ENCODE measurements at places on chromosomes 6 and 20.

DNA sequence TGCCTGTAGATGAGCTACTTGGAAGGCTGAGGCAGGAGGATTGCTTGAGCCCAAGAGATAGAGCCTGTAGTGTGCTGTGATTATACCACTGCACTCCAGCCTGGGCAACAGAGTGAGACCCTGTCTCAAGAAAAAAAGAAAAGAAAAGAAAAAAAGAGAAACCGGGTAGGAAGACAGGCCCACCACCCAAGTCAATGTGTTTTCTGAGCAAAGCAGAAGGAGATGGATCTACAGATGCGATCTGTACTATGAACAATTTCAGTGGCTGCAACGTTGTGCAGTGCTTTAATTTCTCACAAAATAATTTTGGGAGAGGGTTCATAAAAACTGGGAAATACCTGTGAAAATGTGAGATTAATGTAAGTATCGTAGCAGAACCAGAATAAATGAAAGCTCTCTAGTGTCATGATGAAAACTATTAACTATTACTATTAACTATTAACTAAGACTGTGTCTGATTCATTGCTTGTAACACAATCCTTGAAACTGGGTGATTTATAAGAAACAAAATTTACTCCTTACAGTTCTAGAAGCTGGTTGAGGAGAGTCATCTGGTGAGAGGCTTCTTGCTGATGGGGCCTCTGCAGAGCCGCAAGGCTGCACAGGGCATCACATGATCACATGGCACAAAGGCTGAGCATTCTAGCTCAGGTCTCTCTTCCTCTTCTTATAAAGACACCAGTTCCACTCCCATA, 233.1 kb upstream of the ZNF217 start:
- no peak for DNase-seq

DNA sequence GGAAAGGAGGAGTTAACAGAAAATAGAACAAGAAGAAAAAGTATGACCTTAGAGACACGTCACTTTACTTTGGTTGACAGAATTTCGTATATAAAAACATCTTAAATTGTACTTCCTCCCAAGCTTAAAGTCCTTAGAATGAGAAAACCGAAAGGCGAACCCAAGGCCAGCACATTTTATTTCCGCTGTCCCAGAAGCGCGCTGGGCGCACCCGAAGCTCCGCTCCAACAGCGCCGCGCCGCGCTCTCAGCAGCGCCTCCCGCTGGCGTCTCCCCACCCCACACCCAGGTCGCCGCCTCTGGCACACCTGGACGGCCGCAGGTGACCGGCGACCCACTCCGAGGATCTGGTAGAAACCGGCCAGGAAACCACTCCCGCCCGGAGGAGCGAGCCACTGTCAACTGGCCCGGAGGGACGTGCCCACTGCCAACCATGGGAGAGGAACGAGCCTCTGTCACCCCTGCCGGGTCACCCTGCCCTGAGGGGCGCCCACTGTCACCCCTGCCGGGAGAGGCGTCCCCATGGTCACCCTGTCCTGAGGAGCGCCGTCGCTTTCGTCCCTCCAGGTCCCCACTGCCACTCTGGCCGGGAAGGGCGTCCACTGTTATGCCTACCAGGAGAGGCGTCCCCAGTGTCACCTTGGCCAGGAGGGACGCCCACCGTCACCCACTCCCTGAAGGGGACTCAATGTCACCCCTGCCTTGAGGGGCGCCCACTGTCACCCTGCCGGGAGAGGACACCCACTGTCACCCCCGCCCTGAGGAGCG, 824 bp downstream of the MPC1 start:
- DNase-seq, result peak; percentile 17

- DNase-seq, result no peak
Measured at GRCh38 chr20:53463101-53463972, 130.3 kb downstream of the ZNF217 start.

GRCh38 chr6:112037783-112038216, 16.1 kb upstream of the CCN6 start:
- no peak for DNase-seq

DNA sequence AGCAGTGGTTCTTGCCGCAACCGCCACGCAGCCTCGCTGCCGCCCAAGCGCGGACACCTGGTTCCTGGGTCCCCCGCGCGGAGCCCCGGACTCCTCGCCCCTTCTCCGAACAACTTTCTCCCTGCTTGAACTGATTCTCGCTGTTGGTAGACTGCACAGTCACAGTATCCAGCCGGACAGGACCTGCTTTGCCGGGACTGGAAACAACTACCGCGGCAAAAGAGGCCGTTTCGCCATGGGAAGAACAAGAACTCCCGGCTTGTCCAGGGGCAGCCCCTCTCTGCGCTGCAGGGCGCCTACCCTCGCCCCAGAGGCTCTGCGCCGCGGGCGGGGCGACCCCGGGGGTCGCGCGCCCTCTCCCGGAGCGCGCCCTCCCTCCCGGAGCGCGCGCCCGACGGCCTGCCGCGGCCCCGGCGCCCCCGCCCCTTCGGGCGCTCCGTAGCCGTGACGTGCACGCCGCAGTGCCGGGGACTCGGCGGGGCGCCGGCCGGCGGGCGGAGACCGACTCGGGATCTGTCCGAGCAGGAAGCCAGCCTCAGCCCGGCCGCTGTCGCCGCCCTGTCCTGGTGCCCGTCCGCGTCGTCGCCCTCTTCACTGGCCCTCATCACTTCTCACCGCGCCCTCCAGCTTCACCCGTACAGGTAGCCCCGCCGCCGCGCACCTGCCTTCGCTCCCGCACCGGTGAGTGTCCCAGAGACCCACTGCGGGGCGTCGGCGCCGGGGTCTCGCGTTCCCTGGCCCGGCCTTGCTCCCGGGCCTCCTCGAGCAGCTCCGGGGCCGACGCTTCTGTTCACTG, at the start of gene MYO6:
Gene MYO6 (plus strand): TSS at position 497 of the 796 bp plus-strand sequence. CDS start 68,309 bp downstream, outside the sequence.
- peak; percentile 18 for DNase-seq

DNA sequence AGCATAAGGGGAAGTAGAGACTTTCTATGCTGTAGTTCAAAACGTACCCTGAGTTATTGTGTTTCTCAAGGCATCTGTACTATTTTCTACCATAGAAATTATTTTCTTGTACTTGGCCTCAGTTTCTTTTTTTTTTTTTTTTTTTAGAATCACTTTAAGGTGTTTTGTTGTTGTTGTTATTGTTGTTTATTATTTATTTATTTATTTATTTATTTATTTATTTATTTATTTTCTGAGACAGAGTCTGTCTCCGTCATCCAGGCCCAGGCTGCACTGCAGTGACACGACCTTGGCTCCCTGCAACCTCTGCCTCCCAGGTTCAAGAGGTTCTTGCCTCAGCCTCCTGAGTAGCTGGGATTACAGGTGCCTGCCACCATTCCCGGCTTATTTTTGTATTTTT, 179.1 kb downstream of the GRIK2 start:
- DNase-seq, result no peak

- no peak for DNase-seq
Measured at GRCh38 chr6:63537201-63537958, 34.9 kb upstream of the LOC128125822 start.

- no peak for DNase-seq
Measured at GRCh38 chr20:62387219-62387913, 463 bp downstream of the RPS21 start.

DNA sequence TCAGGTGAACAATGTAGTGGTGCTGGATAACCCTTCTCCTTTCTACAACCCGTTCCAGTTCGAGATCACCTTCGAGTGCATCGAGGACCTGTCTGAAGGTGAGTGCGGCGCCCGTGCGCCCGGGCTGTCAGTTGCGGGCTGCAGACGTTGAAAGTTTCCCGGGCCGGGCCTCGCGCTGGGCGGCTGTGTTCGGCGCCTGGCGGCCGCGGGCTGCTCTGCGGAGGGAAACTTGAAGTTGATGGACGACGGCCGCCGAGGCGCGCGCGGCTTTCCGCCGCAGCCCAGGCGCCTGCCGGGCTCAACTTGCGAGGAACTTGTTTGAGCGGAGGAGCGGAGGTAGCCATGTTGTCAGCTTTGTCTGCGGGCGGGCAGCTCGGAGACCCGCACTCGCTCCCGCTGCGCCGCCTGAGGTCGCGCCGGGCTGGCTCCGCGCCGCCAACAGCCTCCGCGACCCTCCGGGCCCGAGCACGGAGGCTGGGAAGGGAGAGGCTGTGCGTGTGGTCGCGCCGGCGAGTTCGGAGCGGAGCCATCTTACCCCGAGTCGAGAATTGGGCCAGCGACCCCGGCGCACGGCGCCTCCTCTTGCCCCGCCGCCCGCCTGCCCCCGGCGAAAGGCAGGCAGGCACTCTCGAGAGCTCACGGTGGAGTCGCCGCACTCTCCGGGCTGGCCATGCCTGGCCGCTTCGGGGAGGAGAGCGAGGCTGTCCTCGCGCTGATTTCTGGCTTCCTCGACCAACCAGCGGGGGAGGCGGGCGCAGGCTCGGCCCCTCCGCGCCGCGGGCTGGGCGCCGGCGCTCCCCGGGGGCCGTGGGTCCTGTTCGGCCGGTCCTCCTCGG, 691 bp downstream of the ASF1A start:
- no peak for DNase-seq

- no peak for DNase-seq
Measured at GRCh38 chr20:54344832-54345231, 130.6 kb upstream of the DOK5 start.

DNA sequence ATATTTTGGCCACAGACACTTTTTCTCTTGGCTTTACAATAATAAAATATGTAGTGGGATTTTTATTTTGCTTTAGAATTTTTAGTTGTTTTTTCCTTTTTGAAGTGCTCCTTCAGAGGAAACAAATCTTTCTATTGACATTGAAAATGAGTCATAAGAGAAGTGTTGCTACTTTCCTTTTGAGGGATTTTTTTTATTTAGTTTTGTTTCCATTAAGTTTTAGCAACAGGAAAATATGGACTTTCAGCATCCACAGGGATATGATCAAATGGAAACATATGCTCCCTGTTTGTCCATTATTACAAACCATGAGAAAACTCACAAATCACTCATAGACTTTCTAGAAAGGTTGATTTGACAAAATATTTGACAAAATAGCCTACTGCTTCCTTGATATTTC, 65.3 kb upstream of the BMP2 start:
- DNase-seq, result no peak

GRCh38 chr6:44011350-44011920, 115.8 kb downstream of the MRPL14 start:
- no peak for DNase-seq

- DNase-seq, result no peak
Measured at GRCh38 chr6:168619560-168620314, 178.8 kb downstream of the SMOC2 start.

- no peak for DNase-seq
Measured at GRCh38 chr6:43052842-43053544, 658 bp downstream of the CUL7 start.

- no peak for DNase-seq
Measured at GRCh38 chr6:16258709-16259075, 20.3 kb downstream of the GMPR start.

- peak; percentile 38 for DNase-seq
Measured at GRCh38 chr6:149717255-149717587, 680 bp downstream of the LATS1 start.

DNA sequence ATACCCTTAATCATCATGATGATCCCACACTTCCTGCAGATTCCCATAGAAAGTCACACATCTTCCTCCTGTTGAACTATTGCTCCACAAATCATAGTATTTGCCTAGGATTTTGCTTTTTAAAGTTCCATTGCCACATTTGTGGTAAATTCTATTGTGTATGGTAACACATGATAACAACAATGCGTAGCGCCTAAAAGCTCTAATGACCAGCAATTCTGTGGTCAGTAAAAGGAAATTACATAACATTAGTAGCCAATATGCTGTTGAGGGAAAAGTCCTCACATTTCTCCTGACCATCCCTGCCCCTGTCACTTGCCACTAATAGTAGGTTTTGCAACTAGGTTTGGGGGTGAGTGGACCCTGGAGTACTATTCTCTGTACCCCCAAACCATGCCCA, 31.8 kb upstream of the PDE7B start:
- no peak for DNase-seq

DNA sequence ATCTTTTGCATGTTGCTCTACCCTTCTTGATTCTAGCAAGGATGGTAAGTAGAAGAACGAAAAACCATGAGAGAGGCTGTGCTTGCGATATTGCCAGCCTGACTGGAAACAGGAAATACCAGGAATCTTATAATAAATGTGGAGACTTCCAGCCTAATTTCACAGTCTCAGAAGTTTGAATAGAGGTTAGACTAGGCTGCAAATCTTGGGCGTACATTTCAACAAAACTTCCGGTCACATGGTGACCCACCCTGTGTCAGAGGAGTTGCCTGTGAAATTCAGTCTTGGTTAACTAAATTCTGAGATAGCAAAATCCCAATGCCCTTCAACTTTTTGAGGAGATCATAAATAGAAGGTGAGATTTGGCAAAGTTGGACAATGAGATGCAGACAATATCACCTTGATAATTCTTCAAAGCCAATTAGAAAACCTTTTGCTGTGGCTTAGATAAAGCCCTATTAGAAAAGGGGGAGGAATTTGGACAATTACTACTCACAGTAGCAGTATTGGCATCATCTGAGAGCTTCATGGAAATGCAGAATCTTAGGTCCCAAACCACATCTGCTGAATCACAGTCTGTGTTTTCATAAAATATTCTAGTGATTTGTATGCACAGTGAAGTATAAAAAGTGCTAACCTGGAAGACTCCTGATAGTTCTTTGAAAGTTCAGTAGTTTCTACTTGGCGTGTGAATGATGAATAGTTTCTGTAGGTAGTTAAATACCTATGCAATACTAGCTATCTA, 262.0 kb upstream of the JAG1 start:
- DNase-seq, result no peak

DNA sequence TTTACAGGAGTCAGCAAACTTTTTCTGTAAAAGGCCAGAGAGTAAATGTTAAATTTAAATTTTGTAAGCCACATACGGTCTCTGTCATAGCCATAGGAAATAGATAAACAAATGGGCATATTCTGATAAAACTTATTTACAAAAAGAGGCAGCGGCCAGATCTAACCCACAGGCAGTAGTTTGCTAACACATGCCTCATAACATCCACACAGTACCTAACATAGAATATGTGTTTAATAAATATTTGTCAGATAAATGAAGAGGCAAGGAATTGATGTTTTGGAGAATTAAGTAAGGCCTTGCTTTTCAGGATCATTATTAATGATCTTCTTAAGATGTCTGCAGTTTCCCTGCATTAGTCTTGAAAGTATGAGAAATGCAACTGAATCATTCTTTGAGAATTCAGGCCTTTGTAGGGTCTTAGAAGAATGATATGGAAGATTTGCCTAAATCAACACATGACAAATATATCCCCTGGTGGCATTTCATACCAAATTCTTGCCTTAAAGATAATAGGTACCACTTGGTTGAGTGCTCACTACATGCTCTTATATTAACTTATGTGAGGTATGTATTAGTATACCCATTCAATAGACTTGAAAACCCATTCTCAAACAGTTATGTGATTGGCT, 39.3 kb upstream of the TRAM2 start:
- no peak for DNase-seq

- no peak for DNase-seq
Measured at GRCh38 chr6:45668705-45669104, 291.0 kb upstream of the SUPT3H start.

DNA sequence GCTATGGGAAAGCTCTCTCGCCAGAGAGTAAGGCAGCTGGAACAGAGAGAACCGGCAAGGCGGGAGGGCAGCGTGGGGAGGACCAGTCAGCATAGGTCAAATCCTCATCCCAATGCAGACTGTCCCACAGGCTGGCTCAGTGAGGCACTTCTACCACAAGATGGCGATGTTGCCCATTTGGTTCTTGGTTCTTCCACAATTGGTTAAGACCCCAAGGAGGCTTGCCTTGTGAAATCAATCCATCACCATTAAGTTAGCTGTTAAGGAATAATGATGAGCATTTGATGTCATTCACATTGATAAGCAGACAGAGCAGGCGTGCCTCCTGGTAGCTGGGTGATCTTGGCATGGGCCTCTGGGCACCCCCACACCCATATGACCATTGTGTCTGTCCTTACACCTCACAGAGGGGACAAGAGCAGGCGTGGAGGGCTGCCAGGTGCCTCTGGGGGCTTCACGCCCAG, 2.4 kb downstream of the CSTL1 start:
- DNase-seq, result peak; percentile 53
